D721Med (cell line): ENCODE measurements at places on chromosomes 7 and 10.

DNA sequence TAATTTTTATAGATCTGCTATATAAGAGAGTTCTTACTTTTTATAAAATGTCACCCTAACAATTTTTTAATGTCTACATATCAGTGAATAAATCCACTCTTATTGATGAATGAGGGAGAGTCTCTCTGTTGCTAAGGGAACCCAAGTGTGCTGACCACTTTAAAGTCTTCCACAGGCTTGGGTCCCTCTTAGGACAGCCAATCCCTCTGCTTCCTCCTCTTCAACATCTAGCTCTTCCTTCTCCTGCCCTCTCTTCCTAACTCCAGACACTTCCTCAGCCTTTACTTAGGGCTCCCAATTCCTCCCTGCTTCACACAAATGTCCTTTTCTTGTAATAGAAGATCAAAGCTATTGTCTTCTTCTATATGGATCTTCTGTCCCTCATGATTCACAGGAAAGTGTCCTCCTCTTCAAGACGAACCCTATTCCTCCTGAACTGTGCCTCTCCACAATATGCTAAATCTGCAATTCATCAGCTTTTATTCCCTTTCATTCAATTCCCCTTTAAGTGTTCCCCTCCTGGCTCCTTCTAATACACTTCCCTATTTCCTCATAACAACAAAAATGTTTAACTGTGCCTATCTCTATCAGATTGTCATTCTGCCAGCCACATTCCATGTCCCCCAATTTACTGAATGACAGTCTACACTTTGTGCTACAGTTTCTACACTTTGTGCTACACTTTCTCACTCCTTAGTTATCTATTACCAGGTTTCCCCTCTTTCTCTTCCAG, 37.7 kb downstream of the CDK6 start:
- DNase-seq = no peak

DNA sequence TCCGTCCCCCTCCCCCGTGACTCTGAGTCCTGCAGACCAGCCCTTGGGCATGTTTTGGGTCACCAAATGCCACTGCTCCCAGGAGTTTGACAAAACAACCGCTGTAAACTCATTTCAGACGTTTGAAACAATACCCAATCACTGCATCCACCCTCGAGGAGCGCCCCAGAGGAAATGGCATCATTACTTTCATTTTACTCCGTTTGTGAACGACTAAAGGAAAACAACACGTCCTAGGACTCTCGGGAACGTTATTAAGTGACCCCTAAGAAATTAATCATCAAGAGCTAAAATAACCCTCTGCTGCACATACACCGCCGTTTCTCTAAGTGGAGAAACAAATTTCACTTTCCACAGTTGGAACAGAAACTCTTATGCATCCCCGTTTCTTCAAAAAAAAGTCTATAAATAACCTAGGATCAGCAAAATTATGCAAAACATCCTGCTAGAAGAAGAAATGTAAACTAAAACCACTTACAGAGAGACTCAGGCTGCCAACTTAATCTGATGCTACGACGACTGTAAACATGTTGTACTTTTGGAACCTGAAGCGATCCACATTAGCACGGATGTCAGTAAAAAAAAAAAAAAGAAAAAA, 109.9 kb upstream of the EFCAB10 start:
- no peak for DNase-seq

DNA sequence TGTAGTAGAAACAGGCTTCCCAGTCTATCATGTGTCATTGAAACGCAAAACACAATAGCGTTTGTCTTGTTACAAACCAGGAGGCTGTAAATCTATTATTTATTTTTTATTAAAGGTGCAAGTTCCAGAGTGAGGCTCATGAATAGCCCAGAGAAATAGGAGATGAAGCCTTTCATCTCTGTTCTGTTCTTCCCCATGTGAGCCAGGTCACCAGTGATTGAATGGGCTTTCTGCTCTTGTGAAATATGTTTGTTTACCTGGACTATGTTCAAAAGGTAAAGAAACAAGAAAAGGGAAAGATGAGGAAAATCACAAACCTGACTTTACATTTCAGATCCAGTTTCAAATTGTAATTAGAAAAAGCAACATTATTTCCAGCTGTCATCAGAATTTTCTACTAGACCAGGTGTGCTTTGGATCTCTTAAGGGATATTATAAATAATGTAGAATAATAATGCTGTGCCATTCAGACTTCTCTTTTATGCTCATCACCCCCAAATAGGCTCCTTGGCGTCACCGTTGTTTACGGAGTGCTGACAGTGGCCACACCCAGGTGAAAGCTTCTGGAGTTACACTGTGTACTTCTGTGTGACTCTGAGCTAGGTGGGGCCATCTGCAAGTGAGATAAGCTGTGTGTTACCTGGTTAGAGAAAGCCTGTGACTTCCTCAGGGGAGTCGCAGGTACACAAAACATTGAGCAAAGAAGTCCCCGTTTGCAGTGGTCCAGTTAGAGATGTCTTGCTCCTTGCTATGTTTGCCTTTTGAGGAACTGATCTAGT, 274.9 kb downstream of the SDK1 start:
- no peak for DNase-seq

DNA sequence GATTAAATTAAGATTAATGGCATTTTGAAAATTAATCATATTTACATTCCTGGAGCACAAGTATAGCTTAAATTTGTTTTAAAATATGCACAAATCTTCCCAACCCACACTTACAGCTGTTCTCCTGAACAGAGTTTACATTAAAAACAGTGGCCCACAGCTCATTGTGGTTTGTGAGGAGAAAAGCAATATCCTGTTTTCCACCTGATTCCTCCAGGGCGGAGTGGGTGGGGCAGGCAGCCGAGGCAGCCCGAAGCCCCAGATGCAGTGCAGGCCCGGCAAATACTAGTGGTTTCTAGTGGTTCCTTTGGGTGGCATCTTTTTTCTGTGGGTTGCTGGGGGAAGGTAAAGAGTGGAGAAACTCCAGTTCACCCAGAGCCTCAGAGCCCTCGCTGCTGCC, 280.8 kb downstream of the ARHGAP12 start:
- DNase-seq = no peak

- DNase-seq = no peak
Measured at GRCh38 chr10:44864051-44864450, 47.1 kb upstream of the TMEM72 start.

DNA sequence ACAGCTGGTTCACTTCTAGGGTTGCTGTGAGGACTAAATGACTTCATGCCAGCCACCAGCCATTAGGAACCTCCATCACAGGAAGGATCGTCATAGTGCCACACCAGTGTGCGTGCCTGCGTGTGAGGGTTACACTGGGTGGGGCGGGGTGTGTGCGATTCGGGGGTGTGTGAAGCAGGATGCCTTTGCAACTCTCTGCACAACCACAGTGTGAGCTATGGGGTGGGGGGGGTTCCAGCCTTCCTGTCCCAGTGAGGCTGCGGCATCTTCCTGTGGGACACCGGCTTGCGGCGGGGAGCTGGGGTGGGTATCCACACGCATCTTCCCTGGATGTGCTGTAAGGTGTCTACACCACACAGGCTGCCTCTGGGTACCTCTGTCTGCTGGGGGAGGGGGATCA, 6.9 kb upstream of the ELFN1 start:
- DNase-seq = peak; percentile 27

GRCh38 chr10:100504096-100504495, 15.6 kb downstream of the SEC31B start:
- DNase-seq = no peak

DNA sequence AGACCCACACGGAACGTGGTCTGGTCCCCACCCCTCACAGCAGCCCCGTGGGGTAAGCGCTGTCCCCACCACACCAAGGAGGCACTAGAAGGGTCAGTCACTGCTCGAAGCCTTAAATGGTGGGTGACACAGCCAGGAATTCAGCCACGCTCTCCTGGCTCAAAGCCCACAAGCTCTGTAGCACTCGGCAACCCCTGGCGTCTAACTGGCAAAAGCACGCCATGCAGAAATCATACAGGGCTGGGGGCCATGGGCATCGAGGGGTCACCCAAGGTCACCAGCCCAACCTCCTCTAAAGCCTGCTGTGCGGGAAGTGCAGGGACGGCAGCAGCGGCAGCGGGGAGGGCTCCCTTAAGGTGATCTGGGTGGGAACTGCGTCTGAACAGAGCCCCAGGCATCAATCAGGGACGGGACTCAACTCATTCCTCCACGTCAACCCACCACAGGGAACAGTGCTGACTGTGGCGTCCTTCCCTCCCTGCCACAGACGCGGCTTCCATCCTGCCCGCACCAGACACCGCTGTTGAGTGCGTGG, 7.8 kb downstream of the GPER1 start:
- no peak for DNase-seq

- no peak for DNase-seq
Measured at GRCh38 chr7:130182990-130183389, 22.2 kb downstream of the TMEM209 start.

GRCh38 chr7:106870983-106871410, 5.9 kb downstream of the PIK3CG start:
- DNase-seq = no peak

GRCh38 chr10:61888744-61889143, 12.8 kb upstream of the ARID5B start:
- DNase-seq = no peak
